ENCODE measurements at places on chromosomes 12 and 14.

- DNase-seq, result no peak
These were observed 153.1 kb downstream of the ANO6 start for GRCh38 chr12:45368841-45369489.

GRCh38 chr14:68394764-68395143 lies 398.1 kb downstream of the ZFP36L1 start:
- no peak for DNase-seq

- no peak for DNase-seq
These were observed 58.2 kb downstream of the CCER1 start for GRCh38 chr12:90896821-90897220.

DNA sequence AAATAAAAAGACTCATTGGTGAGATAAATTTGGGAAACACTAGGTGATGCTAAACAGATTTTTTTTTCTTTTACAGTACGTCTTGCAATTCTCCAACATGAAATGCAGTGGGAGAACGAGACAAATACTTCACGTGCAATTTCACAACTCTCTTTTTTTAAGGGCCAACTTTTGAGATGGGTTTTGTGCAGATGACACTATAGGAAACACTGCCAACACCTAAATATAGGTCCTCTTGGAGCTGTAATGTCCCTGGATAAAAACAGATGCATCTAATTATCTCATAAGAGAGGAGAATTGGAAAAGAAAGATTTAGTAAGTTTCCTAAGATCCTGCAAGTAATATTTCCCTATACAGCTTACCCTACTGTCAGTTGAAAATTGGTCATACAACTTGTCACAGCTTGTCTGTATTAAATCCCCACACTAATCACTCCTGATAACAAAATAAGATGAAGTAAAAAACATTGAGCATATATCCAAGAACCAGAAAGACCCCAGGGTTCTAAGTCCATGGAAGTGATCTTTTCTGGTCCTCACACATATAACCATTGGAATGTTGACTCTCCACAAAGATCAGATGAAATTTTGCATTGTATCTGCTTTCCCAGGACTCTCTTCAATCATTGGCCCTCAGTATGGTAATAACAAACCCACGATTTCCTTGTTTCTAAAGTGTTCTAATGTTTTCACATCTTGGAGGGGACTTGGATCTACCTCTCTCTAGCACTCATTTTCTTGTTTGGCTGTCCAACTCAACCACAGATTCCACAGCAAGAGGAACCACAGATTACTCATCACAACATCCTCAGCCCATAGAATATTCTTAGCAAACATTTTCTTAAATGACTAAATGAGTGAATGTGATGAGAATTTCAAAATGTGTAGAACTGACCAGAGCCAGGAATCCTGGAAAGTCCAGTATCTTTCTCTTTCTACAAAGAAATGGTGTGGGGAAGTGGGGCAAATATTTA lies 769.4 kb upstream of the USP15 start:
- no peak for DNase-seq

- no peak for DNase-seq
These were observed 53.3 kb upstream of the ETV6 start for GRCh38 chr12:11596141-11596540.

GRCh38 chr12:42407306-42407705 lies 81.3 kb downstream of the PPHLN1 start:
- DNase-seq, result no peak

GRCh38 chr12:127145929-127146789 lies 1120.8 kb upstream of the TMEM132C start:
- no peak for DNase-seq

DNA sequence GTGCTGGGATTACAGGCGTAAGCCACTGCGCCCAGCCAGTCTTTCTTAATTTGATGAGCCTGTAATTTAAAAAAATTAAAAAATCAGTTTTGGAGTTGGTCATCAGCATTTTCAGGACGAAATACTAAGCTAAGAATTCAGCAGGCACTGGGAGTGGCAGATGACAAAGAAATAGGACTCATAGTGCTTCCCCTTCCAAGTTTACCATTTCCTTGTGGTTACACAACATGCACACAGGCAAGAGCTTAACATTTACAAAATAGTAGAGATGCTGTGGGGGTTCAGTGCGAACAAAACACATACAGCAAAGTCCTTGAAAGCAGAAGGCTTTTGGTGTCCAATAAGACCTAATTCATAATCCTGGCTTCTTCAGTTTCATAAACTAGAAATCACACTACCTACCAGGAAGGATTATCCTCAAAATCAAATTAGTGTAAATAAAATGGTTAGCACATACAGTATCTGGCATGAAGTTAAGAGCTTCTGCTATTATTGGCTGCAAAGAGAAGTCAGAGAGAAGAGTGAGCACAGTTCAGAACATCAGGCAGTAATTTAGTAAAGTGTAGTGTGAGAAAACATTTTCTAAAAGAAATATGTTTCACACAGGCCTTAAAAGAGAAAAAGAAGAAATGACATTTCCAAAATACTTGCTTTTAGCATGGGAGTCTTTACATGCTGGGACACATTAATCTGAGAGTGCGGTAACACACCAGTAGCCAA lies 22.2 kb upstream of the KIF21A start:
- DNase-seq, result no peak

GRCh38 chr12:110345176-110345661 lies 58.3 kb downstream of the ANAPC7 start:
- DNase-seq, result no peak

DNA sequence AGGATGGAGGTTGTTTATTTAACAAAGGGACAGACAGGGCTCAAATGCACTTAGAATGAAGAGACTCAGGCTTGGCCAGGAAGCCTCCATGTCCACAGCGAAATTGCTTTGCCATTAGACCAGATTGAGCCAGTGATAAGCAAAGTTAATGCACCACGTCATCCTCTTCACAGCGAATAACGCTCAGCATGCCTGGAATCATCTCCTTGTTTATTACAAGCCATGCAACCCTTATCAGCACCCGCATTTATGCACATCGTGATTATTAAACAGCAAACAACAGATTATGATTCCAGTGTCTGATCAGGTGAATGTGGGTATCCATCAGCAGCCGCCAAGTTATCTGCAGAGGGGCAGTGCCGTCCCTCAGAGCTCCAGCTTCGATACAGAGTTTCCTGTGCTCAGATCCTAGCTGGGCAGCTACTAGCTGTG lies 175.0 kb upstream of the TMEM132C start:
- no peak for DNase-seq

GRCh38 chr14:72839351-72839750 lies 54.5 kb downstream of the DPF3 start:
- no peak for DNase-seq

DNA sequence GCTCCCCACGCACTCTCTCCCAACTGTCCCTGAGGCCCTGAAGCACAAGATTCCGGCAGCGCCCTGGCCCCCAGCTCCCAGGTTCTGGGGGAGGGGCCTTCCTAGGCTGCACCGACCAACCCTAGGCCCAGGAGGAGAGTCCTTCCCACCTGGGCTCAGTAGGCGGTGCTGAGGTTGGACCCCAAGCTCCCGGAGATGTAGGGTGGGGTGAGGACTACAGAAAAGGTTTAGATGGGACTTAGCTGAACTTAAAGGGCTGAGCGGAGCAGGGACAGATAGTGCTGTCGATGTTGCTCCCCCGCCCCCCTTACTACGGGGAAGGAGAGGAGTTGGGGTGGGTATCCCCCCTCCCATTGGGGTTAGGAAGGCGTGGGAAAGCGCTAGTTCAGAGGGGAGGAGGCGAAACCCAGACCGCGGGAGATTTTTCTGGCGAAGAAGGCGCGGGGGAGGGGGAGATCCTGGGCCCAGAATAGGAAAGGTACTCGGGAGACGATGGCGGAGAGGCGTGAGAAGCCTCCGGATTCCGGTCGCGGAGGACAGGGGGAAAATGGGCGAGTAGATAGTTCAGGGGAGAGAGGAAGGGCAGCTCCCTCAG lies 4.2 kb upstream of the BAZ2A start:
- no peak for DNase-seq

Measured in T-cell (primary cell).